ENCODE measurements at places on chromosomes 3 and 15.

GRCh38 chr15:73584699-73585420 lies 48.3 kb downstream of the NPTN start:
- DNase-seq: no peak

- no peak for DNase-seq
Observed at GRCh38 chr3:50248387-50248786, 12.4 kb downstream of the GNAI2 start.

DNA sequence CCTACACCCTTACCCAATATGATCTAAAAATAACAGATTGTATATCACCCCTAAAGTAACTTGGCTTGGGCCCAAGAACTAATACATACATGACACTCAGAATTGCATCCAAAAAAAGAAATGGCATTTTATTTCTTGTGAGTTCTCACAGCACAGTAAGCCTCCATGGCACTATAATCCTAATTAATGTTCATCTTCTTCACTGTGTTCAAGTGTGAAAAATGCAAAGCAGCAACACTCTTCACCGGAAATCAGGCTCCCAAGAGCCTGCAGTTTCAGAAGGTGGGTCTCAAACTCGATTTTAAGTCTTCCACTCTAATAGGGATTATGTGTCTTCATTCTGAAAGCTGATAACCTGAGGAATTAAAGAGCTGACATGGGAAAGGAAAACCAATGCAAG lies 142.8 kb upstream of the TSC22D2 start:
- DNase-seq: no peak

DNA sequence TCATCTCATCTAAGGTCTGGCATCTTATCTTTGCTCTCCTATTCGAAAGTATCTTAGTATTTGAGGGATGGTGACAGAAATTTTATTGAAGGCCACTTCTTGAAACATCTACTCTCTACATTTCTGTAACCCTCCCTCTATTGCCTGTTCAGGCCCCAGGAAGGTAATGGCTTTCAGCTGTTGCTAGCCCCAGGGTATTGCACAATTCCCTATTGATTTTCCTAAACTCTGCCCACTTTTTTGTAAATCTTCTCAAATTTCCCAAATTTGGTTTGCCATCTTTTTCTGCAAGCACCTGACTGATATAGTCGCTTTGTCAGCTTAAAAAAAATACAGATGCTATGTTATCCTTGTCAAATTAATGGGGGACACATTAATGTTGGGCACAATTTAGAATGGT lies 242.1 kb downstream of the RAP2B start:
- DNase-seq: no peak
